ENCODE measurements at places on chromosomes 13 and 19. TPM values are rescaled to one million over a fixed set of nuclear protein-coding genes. Genes with fewer than 3 reads are reported as not detected.

Gene UTP14C
- total RNA-seq: 14.4 TPM

Gene NR2C2AP
- total RNA-seq: 26.0 TPM

Gene IRGC
- not detected for total RNA-seq

- H3K27ac ChIP-seq: peak overlapping the region; percentile 95
- H3K4me1 ChIP-seq: peaks cover 25% of the 10 kb centered on the region
- H3K36me3 ChIP-seq: peaks cover 2% of the 10 kb centered on the region
- peak; percentile 93 for DNase-seq
- H3K27me3 ChIP-seq: no peaks in the 10 kb centered on the region
- peak overlapping the region; percentile 95 for H3K4me3 ChIP-seq
Measured at GRCh38 chr19:38850436-38850975, 720 bp upstream of the HNRNPL start.

GRCh38 chr19:52590728-52591127, 20.6 kb downstream of the ZNF701 start:
- H3K27ac ChIP-seq: peak overlapping the region; percentile 73

DNA sequence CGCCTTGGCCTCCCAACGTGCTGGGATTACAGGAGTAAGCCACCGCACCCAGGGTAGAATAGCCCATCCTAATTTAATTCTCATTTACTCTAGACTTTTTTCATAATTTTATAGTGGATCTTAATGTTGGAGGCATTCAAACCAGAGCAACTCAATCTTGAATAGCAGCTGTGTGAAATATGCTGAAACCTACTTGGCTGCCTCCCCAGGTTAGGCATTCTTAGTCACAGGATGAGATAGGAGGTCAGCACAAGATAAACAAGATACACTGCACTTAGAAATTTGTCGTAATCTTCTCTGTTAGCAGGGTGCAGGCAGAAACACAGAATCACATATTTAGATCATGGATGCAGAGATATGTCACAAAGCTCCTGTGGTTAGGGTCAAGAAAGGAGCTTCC, 2.7 kb upstream of the ZNF43 start:
- no peak for DNase-seq
- no peak overlapping the region for H3K4me3 ChIP-seq
- H3K36me3 ChIP-seq: peaks cover 28% of the 10 kb centered on the region
- peaks cover 19% of the 10 kb centered on the region for H3K4me1 ChIP-seq
- no peaks in the 10 kb centered on the region for H3K27me3 ChIP-seq

GRCh38 chr19:46383171-46383815, 30.1 kb downstream of the CCDC8 start:
- no peaks in the 10 kb centered on the region for H3K27me3 ChIP-seq
- H3K4me1 ChIP-seq: peaks cover 5% of the 10 kb centered on the region
- H3K27ac ChIP-seq: peak overlapping the region; percentile 1
- H3K36me3 ChIP-seq: peaks cover 10% of the 10 kb centered on the region
- no peak for DNase-seq

All from naive thymus-derived CD8-positive, alpha-beta T cell (primary cell).